H54 (cell line): ENCODE measurements at places on chromosomes 7 and 10.

DNA sequence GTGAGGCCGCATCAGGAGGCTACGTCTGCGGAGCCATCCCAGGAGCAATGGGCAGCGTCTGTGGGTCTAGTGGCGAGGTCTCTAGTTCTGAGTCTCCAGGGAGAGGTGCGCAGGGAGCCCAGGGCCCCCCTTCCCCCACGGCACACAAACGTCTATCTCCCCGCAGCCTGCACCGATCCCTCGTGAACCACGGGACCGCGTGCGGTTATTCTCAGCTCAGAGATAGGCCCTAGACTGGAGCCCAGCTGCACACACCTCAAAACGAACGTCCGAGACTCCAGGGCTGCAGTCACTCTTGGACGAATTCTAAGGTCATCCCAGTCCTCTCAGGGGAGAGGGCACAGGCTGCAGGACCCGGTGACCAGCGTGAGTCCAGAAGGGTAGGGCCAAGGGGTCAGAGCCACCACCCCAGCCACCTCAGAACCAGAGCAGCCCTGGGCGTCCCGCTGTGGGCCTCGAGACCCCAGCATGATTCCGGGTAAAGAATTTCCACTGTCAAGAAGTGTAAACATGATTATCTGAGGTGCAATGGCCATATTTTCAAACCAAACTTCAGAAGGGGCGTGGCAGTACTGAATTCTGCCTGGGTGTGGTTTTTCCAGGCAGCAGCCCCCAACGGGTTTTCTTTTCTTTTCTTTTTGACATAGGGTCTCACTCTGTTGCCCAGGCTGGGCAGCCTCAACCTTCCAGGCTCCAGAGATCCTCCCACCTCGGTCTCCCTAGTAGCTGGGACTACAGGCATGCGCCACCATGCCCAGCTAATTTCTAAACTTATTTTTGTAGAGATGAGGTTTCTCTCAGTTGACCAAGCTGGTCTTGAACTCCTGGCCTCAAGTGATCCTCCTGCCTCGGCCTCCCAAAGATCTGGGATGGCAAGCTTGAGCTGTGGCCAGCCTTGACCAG lies 57.5 kb downstream of the PWWP2B start:
- DNase-seq: no peak

- no peak for DNase-seq
Observed at GRCh38 chr10:124728830-124729661, 15.1 kb downstream of the FAM53B start.

DNA sequence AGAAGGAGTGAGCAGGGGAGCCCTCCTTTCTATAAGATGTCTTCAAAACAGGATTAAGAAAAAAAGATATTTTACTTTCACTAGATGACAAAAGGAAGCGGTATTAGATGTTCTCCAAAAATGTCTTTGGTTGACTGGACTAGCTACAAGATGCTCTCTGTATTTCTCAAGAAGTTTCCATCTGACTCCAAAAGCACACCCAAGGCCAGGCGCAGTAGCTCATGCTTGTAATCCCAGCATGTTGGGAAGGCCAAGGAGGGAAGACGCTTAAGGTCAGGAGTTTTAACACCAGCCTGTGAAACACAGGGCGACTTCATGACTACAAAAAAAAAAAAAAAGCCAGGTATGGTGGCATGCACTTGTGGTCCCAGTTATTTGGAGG lies 84.5 kb downstream of the PIP4K2A start:
- no peak for DNase-seq

DNA sequence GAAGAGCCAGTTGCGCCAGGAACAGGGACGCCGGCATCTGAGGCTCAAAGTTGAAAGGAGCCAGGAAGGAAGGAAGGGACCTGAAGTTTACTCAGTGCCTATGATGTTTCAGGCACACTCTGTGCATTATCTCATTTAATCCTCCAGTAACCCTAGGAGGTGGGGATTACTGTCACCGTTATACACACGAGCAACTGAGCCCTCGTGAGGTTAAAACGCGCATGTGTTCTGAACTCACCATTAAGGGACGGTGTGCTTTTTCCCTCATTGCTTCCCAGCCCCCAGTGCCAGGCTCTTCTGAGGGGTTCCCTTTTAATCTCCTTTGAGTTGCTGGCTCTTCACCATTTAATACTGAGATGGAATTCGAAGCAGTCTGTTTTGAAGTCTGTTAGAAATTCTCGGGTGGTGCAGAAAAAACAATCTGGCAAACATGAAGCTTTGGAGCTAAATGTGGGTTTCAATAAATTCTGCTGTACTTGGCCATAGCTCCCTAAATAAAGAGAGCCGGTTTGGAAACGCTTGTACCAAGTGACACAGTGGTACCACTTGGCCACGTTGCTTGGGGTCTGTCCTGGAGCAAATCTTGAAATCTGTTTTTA lies 102.2 kb downstream of the TAX1BP1 start:
- DNase-seq: no peak

GRCh38 chr7:106376026-106376799 lies 91.4 kb upstream of the NAMPT start:
- no peak for DNase-seq

GRCh38 chr10:133442967-133443924 lies 10.5 kb upstream of the SCART1 start:
- DNase-seq: no peak
